Right renal cortex interstitium (tissue), 3 donors: ENCODE measurements at places on chromosomes 16 and 17. TPM values are rescaled to one million over a fixed set of nuclear protein-coding genes. Genes with fewer than 3 reads are reported as not detected.

TNFSF13 gene
- polyA plus RNA-seq: 11.6 TPM

EEF2K gene
- polyA plus RNA-seq: 10.5 TPM

DNA sequence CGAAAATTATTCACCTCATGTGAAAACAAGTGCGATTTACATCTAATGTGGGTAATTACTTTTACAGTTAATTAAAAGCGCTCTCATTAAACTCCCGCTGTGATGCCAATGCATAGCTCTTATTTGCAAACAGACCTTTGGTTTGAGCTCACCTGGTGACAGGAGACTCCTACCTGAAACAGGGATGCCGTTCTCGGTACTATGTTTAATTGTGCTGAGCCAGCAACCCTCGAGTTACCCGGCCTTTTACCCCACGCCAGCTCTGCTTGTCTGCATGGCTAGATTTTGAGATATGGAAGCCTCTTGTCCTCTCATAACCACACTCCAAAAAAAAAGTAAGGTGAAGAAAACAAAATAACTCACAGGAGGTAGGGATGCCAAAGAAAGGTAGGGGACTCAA lies 690.4 kb upstream of the RBFOX1 start:
- no peak for DNase-seq

GRCh38 chr17:70810609-70811008 lies 641.3 kb downstream of the KCNJ2 start:
- DNase-seq: no peak
